Foreskin fibroblast (primary cell): ENCODE measurements at places on chromosomes 11 and 22.
A peak's percentile ranks its signal among the peaks of the same experiment; 100 is the strongest.

DNA sequence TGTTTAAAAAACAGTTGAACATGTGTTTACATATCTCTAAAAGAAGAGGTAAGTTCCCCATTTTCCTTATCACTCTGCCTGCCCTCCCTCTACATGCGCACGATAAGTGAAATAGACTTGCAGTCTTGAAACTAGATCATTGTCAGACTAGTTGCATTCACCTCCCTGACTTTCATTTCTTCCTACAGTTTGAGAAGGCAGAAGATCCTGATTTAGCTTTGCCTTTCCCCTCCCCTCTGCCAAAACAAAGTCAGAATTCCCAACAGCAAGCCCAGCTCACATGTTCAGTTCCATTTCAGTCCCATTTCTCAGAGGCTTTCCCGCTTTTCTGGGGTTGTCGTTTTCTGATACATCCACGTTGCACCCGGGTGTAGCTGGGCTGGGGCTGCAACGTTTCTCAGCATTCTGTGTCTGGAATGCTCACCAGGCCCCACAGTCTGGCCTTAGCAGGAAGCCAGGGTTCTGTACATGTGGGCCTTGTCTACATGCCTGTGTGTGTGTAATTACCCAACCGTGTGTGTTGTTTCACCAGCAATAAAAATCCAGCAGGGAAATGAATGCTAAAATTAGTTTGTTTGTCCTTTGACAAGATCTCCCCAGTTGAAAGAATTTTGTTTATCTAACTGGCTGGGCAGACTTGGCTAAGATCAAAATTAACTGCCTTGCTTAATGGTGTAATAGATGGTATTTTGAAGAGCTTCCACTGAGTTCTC, 179.2 kb downstream of the DBX1 start:
- DNase-seq: peak; percentile 45

- no peak for DNase-seq
Observed at GRCh38 chr11:113147249-113147648, 167.1 kb upstream of the TTC12 start.

DNA sequence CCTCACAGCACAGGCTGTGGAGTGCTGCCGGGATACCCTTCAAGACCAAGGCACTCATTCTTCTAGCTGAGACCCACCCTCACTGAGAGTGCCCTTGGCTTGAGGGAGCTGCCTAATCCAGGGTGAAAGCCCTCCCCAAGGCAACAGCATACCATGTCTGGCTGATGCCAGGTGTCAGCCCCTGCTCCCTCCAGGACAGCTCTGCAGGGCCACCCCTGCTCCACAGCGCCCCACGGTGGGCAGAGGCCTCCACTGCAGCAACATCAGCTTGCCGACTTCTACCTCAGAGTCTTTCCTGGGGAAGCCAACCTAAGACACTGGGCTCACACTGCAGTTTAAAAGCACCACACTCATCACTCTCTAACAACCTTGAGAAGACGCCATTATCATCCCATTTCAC, 29.0 kb downstream of the TTLL1 start:
- DNase-seq: no peak

DNA sequence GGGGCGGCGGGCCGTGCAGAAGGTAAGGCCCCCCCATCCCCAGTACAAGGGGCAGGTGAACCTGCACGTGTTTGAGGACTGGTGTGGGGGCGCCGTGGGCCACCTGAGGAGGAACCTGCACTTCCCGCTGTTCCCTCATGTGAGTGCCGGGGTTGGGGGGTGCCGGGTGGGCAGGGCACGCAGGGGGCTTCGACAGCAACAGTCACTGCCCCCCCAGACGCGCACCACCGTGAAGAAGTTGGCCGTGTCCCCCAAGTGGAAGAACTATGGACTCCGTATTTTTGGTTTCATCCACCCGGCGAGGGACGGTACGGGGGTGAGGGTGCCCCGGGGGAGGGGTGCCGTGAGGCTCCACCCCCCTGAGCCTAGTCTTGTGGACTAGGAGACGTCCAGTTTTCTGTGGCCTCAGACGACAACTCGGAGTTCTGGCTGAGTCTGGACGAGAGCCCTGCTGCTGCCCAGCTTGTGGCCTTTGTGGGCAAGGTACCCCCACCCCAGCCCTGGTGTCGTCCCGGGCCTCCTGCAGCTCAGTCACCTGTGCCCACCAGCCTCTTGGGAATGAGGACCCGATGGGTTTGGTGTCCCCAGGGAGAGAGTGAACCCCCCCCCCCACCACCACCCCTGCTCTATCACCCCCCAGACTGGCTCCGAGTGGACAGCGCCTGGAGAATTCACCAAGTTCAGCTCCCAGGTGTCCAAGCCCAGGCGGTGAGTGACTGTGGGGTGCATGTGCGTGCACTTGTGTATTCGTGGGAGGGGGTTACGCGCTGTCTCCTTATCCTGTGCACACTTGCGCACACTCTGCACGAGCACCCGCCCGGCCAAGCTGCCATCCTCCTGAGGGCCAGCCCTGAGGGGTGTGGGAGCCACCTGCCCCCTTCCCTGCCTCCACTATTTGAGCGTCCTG, 3.8 kb downstream of the B4GALNT4 start:
- DNase-seq: no peak

- DNase-seq: peak; percentile 85
Observed at GRCh38 chr22:22752556-22753477, 108.4 kb downstream of the GGTLC2 start.

- DNase-seq: no peak
Observed at GRCh38 chr11:57974848-57975601, 48.7 kb upstream of the OR9Q1 start.
